Nephron progenitor cell (in vitro differentiated cells): ENCODE measurements at places on chromosomes 12 and 14.

DNA sequence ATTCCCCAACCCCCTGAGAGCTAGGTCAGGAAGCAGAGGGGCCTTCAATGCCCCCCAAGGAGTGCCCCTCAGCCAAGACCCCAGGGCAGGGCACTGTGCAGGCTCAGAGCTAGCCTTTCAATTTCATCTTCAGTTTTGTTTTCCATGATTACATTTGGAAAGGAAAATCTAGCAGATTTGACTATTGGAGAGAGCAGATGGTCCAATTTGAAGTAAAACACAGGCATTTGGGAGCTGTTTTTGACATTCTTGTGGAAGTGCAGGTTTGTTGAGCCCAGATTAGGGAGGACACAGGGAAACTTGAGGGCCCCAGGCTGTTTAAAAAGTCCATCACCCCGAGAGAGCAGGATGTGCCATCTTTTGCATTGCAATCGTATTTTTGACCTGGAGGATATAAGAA lies 58.6 kb upstream of the GPATCH2L start:
- no peak for DNase-seq

DNA sequence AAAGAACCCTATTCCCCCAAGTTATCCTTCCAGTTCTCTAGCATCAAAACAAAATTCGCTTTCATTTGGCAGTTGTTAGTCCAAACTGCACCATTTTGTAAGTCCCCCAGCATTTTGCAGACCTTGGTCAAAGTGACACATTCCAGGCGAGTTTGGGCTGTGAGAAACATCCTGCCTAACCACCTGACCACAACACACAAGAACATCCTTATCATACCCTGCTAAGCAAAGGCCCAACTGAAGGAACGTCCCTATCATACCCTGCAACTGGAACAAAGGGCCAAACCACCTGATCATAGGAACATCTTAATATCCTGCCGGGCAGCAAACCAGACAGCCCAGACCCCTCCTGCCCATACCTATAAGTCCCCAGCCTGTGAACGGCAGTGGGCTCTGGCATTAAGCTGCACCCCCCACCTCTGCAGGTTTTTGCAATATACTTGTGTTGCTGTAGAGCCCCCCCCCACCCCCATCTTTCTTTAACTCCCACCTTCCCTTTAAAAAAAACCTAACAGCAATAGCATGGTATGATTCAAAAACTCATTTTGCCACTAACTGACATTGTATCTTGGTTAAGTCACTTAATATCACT lies 2.7 kb downstream of the PCNX4 start:
- DNase-seq, result peak; percentile 6

DNA sequence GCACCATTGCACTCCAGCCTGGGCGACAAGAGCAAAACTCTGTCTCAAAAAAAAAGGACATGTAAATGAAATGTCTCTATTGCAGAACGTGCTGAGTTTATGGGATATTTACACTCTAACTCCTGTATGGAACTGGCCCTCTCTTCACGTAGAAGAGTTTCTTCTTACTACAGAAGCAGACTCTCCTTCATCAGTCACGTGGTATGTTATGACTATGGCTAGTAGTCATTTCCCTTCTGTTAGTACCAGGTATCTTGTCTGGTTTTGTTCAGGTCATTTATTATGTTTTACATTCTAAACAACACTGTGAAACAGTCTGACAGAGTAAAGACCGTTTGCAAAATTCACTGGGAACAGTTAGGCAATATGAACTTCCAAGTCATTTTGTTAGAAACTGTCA lies 20.3 kb downstream of the KNTC1 start:
- DNase-seq, result no peak

DNA sequence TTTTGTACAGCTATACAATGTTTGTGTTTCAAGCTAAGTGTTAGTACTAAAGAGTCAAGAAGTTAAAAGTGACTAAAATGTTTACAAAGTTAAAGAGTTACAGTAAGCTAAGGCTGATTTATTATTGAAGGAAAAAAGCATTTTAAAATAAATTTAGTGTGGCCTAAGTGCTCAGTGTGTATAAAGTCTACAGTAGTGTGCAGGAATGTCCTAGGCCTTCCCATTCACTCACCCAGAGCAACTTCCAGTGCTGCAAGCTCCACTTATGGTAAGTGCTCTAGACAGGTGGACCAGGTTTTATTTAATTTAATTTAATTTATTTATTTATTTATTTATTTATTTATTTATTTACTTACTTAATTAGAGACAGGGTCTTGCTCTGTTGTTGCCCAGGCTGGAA lies 19.6 kb downstream of the DLK1 start:
- DNase-seq, result no peak

GRCh38 chr12:66683822-66684221 lies 4.9 kb upstream of the GRIP1 start:
- no peak for DNase-seq

DNA sequence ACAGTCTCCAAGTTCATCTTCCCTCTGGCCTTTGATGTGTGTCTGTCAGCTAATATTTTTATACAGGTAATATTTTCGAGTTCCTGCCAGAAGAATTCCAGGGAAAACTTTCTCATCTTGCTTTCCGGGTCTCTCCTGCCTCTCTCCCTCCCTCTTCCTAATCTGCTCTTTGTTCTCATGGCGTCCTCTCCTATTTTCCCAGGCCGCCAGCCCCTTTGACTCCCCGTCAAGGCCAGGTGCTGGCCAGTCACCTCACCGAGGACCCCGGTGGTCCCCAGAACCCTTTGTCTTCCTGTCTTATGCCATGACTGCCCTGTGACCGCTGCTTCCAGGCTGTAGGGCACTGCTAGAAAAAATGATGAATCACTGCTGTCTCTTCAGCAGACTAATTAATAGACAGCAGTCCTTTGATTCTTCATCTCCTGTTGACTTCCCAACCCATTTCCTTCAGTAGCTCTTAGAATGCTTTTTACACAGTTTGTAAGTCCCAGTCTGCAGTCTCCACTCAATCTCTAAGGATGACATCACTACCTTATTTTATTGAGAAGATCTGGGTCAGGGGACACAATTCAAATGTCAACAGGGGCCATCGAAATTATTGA lies 40.7 kb downstream of the PPFIBP1 start:
- DNase-seq, result no peak

DNA sequence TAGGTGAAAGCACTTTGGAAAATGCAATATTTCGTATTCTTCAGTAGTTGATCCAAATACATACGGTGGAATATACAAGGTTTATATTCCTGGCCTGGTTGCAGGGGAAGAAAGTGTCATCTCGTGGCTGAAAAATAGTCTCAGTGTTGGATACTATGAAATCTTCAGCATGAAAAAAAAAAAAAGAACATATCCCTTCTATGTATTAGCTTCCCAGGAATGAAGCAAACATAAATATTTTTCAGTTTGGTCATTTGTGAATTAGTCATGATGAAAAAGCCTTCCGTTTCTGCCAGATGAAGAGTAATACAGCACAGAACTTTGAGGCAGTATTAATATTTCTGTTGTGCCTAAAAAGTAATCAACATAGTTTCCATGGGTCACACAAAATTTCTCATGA lies 36.7 kb downstream of the FLRT2 start:
- DNase-seq, result no peak

DNA sequence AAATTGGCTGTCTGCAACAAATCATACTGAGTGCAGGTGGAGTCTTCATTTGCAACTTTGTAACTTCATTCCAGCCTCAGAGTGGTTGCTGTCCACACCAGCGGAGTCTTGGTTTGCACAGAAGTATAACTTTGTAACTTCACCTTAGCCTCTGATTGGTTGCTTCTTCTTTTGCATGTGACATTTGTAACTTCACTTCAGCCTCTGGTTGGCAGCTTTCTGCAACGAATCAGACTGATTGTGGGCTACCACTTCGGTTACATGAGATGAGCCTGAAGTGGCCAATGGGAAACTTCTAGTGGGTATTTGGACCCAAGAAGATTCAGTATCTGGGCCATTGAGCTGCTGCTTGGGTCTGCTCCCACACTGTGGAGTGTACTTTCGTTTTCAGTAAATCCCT lies 17.8 kb downstream of the RASSF8 start:
- DNase-seq, result no peak

DNA sequence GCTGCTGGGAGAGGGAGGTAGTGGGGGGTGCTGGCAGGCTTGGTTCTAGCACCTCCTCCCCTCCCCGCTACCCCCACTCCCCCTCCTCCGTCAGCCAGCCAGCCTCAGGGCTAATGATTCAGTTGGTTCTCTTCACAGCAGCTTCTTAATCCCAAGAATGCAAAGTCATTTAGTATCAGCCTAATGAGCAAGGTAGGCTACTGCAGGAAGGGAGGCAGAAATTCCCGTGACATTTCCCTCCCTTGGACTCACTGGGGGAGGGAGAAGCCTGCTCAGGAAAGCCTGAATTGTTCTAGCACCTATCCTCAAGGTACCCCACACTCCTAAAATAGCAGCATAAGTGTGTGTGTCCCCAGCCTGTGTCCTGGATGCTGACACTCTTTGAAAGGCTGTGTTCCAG lies 29.8 kb downstream of the ITPK1 start:
- no peak for DNase-seq

DNA sequence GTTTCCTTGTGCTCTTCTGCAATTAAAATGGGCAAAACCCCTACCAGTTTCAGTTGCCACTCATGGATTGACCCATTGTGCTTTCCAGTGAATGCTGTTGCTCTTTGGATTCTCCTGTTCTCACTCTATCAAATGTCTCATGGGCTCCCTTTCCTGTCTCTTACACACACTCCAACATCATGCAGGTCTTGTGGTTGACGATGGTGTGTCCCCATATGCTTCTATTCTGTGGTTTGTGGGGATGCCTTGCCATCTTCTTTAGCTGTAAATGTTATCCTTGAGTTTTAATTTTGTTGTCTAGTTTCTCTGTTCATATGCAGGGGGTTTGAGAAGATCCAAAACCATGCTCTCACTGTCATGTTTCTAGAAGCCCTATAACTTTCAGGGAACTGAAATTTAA lies 31.9 kb upstream of the FBXO34 start:
- no peak for DNase-seq

GRCh38 chr12:122366685-122367475 lies 55.6 kb downstream of the CLIP1 start:
- DNase-seq, result no peak

GRCh38 chr12:103441437-103442181 lies 54.2 kb downstream of the C12orf42 start:
- DNase-seq, result no peak

DNA sequence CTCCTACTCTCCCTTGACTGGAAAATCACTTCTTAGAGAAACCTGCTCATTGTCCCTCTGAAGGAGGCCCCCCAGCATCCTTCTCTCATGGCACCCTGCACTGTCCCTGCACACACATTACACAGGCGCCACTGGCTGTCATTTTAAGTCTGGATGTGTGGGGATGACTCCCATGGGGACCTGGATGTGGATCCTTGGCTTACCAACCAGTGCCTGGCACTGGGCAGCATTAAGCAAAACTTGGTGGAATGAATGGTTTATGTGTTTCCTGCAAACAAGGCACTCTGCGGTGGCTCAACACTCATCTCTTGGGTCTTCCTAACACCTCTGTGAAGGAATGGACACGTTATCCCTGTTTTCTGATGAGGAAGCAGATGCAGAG lies 162.4 kb downstream of the RBM19 start:
- DNase-seq, result no peak

DNA sequence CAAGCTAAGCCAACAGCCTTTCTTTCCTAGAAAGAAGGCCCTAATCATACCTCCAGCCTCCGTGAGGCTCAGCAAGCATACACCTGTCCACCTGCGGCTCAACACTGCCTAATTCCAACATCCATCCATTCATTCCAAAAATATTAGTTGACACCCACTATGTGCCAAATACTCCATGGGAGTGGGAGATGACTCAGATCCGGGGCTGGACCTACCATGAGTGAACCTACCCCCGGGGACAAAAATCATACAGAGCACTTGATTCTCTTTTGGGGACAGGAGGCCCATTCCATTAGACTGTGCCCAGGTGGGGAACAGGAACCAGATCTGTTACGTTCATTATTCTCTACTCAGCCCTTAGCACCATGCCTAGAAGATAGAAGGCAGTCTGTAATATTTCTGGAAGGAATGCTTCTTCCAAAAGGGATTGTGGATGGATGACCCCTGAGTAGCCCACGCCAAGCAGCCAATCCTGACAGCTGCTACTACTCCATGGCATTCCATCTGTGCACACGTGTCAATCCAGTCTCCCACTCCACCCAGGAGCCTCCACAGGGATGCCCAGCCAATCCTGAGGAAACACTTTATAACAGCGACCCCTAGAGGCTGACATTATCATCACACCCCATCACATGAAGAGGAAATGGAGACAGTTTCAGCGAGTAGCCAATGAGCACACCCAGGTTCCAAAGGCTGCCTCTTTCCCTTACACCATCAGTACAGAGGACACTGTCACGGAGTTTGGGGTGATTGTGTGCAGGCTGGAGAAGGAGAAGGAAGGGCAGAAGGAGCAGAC lies 170.7 kb downstream of the ESRRB start:
- DNase-seq, result peak; percentile 63

- peak; percentile 64 for DNase-seq
Measured at GRCh38 chr12:6943722-6944380, at the start of the genes C12orf57 and RNU7-1. Gene C12orf57 (plus strand): TSS chr12:6944022. CDS start chr12:6944122, 100 bp downstream. Gene RNU7-1 (plus strand): TSS chr12:6943816.

DNA sequence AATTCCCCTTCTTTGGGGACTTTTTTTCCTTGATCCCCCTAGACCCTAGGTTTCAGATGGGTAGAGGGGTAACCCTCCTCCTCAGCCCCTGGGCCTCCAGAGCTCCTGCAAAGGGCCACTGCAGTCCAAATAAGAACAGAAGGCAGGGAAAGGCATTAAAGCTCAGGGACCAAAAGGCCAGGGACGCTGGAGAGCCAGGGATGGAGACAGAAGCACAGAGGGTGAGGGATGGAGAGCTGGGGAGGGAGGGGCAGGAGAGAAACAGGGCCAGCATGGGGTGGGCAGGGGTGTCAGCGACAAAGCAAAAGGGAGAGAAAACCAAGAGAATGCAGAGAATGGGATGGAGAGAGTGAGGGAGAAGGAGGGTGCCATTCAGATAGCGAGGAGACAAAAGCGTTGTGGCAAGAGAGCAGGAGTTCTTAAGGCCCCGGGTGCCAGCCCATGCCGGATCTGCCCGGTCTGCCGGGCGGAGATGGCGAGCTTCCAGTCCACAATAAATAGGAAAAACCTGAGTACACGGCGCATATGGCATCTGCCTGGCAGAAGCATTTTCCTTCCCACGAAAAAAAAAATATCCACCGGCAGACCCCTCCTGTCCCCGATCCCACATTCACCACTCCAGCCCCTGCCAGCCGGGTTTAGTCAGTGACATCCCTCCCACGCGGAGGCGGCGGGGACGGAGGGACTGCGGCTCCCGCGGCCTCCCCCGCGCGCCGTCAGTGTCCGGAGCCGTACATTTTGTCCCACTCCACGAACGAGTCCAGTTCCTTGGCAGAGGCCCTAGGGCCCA lies 28.6 kb downstream of the FIGNL2 start:
- no peak for DNase-seq
